IgD-negative memory B cell (primary cell): ENCODE measurements at places on chromosomes 12 and 14. TPM values are rescaled to one million over a fixed set of nuclear protein-coding genes. Genes with fewer than 3 reads are reported as not detected.

The KLRG1 gene
- polyA plus RNA-seq: 16.8 TPM

The YBX3 gene
- 14.9 TPM for polyA plus RNA-seq

The NEDD8 gene
- 273 TPM for polyA plus RNA-seq

The TIMM9 gene
- 76.1 TPM for polyA plus RNA-seq

The MAP1LC3B2 gene
- polyA plus RNA-seq: 6.9 TPM

The PDE3A gene
- polyA plus RNA-seq: not detected

The DYRK4 gene
- 41.7 TPM for polyA plus RNA-seq

The SLC6A15 gene
- not detected for polyA plus RNA-seq

The PRPH gene
- not detected for polyA plus RNA-seq

The GPR135 gene
- polyA plus RNA-seq: 0.36 TPM

The RBM19 gene
- 16.5 TPM for polyA plus RNA-seq

The AP5M1 gene
- 42.6 TPM for polyA plus RNA-seq

The MYO1A gene
- not detected for polyA plus RNA-seq

The FAM181A gene
- not detected for polyA plus RNA-seq

The HOXC11 gene
- not detected for polyA plus RNA-seq

The TAMALIN gene
- 6.4 TPM for polyA plus RNA-seq

The MANSC4 gene
- polyA plus RNA-seq: 0.45 TPM

The CCDC60 gene
- not detected for polyA plus RNA-seq

The C3AR1 gene
- polyA plus RNA-seq: 0.53 TPM

The AKAP6 gene
- 1.9 TPM for polyA plus RNA-seq

The KLRK1 gene
- 15.8 TPM for polyA plus RNA-seq

The KSR2 gene
- polyA plus RNA-seq: not detected

The PTCSC3 gene
- not detected for polyA plus RNA-seq

The TMEM117 gene
- 4.4 TPM for polyA plus RNA-seq

The TRIM9 gene
- 0.09 TPM for polyA plus RNA-seq

The C12orf54 gene
- polyA plus RNA-seq: not detected

The ZFC3H1 gene
- 39.3 TPM for polyA plus RNA-seq

The CHGA gene
- polyA plus RNA-seq: 0.44 TPM

The OLR1 gene
- polyA plus RNA-seq: not detected

The RFX4 gene
- polyA plus RNA-seq: not detected

The ALDH6A1 gene
- polyA plus RNA-seq: 14.3 TPM

The ASIC1 gene
- polyA plus RNA-seq: not detected

The RPGRIP1 gene
- 0.14 TPM for polyA plus RNA-seq

The CEBPE gene
- not detected for polyA plus RNA-seq

The PPP1R3E gene
- 2.3 TPM for polyA plus RNA-seq

The DPF3 gene
- 6.0 TPM for polyA plus RNA-seq

The LYZ gene
- polyA plus RNA-seq: 9.2 TPM

The RNFT2 gene
- polyA plus RNA-seq: 3.3 TPM

The CLEC9A gene
- polyA plus RNA-seq: not detected

The KRT80 gene
- not detected for polyA plus RNA-seq

The MYO1H gene
- not detected for polyA plus RNA-seq

The AGAP2 gene
- polyA plus RNA-seq: 4.1 TPM

The TGFB3 gene
- polyA plus RNA-seq: 0.43 TPM

The SLC17A8 gene
- polyA plus RNA-seq: not detected
